ENCODE measurements at places on chromosomes 2 and 18.

DNA sequence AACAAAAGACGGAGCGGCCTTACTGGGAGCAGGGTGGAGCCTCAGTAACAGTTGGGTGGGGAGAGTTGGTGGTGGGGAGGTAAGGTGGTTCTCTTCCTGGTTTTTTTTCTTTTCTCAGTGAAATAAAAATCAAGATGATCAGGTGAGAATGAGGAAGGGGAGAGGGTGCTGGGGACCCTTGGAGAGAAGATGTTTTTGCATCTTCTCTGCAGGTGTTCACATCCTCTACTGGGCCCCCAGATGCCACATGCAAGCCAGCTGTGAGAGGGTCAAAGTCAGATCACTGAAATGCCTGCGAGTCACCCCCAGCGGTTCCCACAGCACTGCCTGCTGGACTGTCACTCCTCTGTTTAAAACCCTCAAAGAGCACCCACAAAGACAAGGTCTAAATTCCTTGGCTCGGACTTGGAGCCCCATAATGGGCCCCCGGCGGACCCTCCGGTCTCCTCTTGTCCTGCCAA is 69.8 kb upstream of the FHL2 start:
- DNase-seq: no peak

DNA sequence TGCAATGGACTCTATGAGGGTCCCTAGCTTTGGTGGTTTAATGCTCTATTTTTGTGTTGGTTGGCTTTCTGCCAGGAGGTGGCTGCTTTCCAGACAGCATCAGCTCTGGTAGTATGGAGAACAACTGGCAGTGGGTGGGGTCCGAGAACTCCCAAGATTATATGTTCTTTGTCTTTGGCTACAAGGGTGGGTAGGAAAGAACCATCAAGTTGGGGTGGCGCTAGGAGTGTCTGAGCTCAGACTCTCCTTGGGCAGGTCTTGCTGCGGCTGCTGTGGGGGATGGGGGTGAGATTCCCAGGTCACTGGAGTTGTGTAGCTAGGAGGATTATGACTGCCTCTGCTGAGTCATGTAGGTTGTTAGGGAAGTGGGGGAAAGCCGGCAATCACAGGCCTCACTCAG is 976.1 kb upstream of the GYPC start:
- DNase-seq: no peak

DNA sequence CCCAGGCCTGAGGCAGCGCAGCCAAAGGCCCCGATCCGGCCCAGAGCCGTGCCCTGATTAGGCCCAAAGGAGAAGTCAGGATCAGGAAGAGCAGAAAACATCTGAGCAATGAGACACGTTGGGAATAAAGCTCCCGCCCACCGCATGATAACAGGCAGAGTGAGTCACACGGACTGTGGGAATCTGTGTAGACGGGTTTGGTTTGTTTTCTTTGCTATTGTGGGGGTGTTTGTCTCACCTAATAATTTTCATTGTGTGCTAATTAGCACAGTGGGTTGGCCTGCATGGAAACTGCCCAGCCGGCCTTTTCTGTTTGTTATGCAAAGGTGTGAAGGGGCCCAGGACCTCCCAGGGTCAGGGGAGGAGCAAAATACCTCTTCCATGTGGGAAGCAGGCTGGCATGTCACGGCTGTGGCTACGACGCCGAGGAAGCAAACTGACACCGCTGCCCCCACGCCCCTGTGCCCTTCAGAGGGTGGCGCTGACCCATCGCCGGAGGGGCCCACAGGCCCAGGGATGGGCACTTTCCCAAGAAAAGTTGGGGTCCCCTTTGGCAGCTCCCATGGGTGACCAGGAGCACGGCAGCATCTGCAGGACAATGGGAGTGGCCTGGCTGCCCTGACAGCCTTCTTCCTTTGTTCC is 68.4 kb upstream of the CTDP1 start:
- no peak for DNase-seq

- no peak for DNase-seq
Measured at GRCh38 chr2:15692551-15693377, 101.1 kb downstream of the DDX1 start.

DNA sequence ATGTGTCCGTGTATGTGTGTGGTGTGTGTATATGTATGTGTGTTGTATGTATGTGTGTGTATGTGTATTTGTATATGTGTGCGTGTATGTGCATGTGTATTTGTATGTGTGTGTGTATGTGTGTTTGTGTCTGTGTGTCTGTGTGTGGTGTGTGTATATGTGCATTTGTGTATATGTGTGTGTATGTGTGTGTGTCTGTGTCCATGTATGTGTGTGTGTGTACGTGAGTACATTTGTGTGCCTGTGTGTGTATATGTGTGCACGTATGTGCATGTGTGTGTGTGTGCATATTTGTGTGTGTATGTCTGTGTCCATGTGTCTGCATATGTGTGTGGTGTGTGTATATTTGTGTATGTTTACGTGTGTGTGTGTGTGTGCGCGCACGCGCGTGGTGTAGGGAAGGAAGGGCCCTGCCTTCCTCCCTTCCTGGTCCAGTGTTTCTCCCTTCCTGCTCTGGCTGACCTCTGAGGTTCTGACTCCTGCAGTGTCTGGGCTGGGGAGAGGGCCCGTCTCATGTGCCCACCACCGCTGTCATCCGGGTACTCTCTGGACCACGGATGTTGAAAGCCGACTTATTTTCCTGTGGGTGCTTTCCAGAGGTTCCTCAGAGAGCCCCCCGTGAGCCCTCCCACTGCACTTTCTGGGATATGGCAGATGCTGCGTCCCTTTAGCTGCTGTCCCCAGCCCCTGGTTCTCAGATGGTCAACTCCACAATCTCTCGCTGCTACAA is 209.5 kb downstream of the DYSF start:
- no peak for DNase-seq
